Uterus (tissue), 4 donors: ENCODE measurements at places on chromosomes 6 and 20. TPM values are rescaled to one million over a fixed set of nuclear protein-coding genes. Genes with fewer than 3 reads are reported as not detected.

DNA sequence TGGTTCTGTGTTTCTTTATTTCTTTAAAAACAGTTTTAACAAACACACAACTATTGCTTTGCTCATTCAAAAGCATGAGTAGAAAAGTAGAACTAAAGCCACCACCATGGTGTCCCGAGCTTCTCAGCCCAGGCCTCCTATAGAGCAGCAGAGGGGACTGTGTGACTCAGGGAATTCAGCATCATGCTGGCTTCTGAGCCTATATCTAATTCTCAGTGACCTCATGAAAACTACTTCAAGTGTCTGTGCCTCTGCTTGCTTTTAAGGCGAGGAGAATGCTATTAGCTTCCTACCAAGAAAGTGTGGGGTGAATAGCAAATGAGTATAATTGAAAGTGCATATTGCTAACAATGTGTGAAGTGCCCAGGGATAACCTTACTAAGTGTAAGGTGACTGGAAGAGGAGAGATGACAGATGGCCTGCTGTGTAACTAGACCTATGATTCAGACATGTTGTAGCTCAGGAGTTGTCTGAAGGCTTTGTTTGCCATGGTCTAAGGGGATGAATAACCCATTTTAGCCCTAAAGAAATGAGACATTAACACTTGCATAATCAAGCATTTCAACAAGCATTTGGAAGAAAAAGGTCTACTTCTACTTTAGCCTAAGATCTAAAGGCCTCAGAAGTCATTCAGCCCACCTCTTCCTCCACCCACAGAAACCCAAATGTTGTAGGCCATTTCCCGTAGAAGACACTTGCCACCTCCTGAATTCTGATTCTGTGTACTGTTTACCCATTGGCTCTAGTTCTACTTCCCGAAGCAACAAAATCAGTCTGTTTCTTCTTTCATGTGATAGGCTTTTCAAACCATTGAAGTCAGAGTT, 121.5 kb upstream of the ARG1 start:
- no peaks in the 10 kb centered on the region for H3K4me1 ChIP-seq
- no peaks in the 10 kb centered on the region for H3K27me3 ChIP-seq
- H3K4me3 ChIP-seq: no peak overlapping the region
- no peak overlapping the region for H3K27ac ChIP-seq
- DNase-seq: no peak

DNA sequence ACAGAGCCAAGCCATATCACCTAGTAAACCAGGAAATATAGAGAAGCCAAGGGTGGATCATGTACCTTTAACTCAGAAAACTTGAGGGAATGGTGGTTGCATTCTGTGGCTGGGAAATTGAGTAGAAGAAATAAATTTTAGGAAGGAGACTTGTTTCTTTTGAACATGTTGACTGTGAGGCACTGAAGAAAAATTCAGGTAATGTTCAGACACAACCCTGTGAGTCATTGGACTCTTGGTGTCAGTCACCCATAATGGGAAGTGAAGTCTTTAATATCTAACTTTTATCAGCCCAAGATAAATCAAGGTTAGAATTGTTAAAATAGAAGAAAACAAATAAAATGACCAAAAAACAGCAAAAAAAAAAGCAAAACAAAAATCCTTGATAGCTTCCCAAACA, 98.8 kb upstream of the GRIK2 start:
- H3K27me3 ChIP-seq: no peaks in the 10 kb centered on the region
- no peaks in the 10 kb centered on the region for H3K36me3 ChIP-seq

GRCh38 chr20:51946586-51946985, 144.3 kb upstream of the SALL4 start:
- H3K36me3 ChIP-seq: no peaks in the 10 kb centered on the region
- H3K27me3 ChIP-seq: no peaks in the 10 kb centered on the region
- DNase-seq: no peak
- H3K4me1 ChIP-seq: no peaks in the 10 kb centered on the region

- H3K27ac ChIP-seq: no peak overlapping the region
- DNase-seq: no peak
- H3K27me3 ChIP-seq: no peaks in the 10 kb centered on the region
- no peak overlapping the region for H3K4me3 ChIP-seq
Observed at GRCh38 chr6:160110586-160111123, 11.0 kb upstream of the SLC22A1 start.

DNA sequence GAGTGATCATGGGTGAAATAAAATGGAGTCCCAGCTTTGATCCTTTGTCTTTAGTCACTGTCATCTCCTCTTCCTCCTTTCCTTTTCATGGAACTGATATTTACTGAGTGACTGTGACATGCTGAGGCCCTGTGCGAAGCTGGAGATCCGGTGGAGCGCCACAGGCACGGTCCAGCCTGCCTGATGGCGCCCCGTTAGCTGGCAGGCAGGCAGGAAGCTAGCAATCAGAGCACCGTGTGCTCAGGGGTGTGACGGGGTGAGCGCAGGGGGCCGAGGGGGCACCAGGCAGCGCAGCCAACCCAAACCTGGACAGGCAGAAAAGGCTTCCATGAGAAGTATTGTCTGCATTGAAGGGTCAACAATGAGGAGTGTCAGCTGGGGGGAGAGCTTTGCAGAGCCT, 100.2 kb upstream of the AKAP12 start:
- no peak for DNase-seq
- no peaks in the 10 kb centered on the region for H3K4me1 ChIP-seq
- no peak overlapping the region for H3K27ac ChIP-seq
- no peak overlapping the region for H3K4me3 ChIP-seq

GRCh38 chr6:50655848-50656453, 57.4 kb upstream of the TFAP2D start:
- H3K27me3 ChIP-seq: no peaks in the 10 kb centered on the region
- no peak for DNase-seq
- no peak overlapping the region for H3K27ac ChIP-seq
- H3K4me1 ChIP-seq: no peaks in the 10 kb centered on the region

DNA sequence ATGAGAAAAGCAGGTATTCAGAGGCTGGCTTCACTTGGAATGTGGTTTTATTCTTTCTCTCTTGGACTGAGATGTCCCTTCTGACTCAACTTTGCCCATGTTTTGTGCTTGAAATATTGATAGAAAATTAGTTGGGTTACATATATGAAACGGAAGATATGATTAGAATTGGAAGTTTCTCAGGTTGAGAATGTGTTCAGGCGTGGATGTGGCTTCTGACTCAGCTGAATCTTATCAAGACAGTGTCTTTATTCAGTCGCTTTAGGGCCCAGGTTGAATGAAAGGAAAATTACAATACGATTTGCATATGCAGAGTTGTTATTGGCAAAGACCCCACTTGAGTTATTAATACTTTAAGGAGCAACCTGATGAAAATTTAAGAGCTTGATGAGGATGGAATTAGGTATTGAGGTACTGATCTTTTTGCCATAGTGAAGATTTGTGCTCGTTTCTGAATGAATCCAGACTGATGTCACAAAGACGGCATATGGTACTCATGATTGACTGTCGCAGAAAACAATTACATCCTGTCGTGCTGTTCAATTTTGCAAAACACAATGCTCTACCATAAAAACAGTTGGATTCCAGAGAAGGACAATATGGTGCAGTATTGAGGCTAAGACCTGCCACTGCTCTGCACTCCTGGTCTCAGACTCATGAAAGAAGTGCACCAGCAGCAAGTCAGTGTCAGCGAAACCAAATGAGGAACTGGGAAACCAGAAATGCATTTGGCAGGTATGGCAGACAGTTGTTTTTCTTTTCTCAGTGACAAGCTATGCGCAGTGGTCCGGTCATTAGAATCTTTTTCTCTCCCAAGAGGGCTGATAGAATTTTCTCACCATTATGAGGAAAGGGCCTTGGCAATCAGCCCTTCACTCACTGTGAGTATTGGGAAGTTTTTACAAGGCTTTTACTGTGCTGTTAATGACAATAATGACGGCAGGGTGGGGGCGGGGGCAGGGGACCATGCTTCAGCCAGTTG, 158.3 kb downstream of the DOK5 start:
- no peaks in the 10 kb centered on the region for H3K27me3 ChIP-seq
- no peaks in the 10 kb centered on the region for H3K36me3 ChIP-seq
- no peak overlapping the region for H3K27ac ChIP-seq
- H3K4me3 ChIP-seq: no peak overlapping the region
- H3K4me1 ChIP-seq: no peaks in the 10 kb centered on the region

GRCh38 chr6:152463164-152463563, 174.0 kb downstream of the SYNE1 start:
- H3K4me1 ChIP-seq: no peaks in the 10 kb centered on the region
- H3K27ac ChIP-seq: no peak overlapping the region
- DNase-seq: no peak

- no peaks in the 10 kb centered on the region for H3K4me1 ChIP-seq
- H3K27me3 ChIP-seq: no peaks in the 10 kb centered on the region
- DNase-seq: no peak
- H3K4me3 ChIP-seq: no peak overlapping the region
Observed at GRCh38 chr20:29876911-29877285, 1380.6 kb upstream of the DEFB115 start.

DNA sequence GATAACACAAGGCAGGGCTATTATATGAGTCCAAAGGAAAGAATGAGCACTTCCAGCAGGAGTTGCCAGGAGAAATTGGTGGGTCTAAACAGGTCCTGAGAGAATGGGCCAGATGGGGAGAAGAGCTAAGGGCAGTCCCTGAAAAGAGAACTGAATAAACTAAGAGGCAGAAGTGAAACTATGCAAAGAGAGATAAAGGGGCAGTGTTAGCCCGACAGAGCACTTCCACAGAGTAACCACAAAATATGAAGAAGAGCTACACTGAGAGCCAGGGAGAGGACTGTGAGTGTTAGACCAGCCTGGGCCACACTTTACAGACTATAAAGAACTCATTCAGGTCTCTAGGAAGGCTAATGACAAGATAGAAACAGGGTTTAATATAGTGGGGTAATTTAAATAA, 43.8 kb downstream of the RALGAPA2 start:
- no peaks in the 10 kb centered on the region for H3K27me3 ChIP-seq
- no peaks in the 10 kb centered on the region for H3K36me3 ChIP-seq
- no peaks in the 10 kb centered on the region for H3K4me1 ChIP-seq
- no peak overlapping the region for H3K4me3 ChIP-seq
- DNase-seq: no peak
- no peak overlapping the region for H3K27ac ChIP-seq

- DNase-seq: no peak
- no peaks in the 10 kb centered on the region for H3K36me3 ChIP-seq
- H3K4me1 ChIP-seq: no peaks in the 10 kb centered on the region
- no peaks in the 10 kb centered on the region for H3K27me3 ChIP-seq
- no peak overlapping the region for H3K27ac ChIP-seq
- H3K4me3 ChIP-seq: no peak overlapping the region
Observed at GRCh38 chr6:137443901-137444300, 50.3 kb downstream of the OLIG3 start.

DNA sequence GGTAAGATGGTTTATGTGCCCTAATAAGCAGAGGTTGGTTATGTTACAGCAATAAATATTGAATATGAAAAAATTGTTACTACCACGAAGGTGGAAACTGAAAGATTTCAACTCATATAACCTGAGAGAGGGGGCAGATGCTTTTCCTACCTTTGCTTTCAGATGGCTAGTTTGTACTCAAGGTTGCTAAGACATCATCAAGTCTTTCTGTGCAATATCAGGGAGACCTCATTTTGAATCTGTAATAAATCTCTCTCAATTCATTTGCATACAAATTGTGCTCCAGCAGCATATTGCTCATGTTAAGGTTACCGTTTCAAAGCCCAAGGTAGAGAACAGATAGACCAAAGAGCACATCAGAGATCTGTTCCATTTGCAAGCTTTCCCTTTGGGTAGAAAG, 220.4 kb downstream of the KHDC1L start:
- DNase-seq: no peak
- no peaks in the 10 kb centered on the region for H3K27me3 ChIP-seq
- no peaks in the 10 kb centered on the region for H3K36me3 ChIP-seq
- no peaks in the 10 kb centered on the region for H3K4me1 ChIP-seq
- no peak overlapping the region for H3K27ac ChIP-seq
- H3K4me3 ChIP-seq: no peak overlapping the region

DNA sequence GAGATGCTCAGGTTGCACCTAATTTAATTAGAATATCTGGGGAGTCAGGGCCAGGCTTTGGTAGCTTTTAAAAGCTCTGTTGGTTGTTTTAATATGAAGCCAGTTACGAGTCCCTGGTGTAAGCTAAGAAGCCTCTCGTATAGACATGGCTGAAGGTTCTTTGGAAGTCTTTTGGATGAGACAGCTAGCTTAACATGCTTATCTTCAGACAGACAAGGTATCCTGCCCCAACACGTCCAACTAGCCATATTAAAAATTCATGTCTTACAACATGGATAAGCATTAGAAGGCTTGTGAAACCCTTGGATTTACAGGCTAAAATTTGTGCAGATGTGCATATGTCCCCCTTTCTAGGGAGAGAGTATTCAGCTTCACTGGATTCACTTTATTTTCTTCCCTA, 105.7 kb upstream of the KCNK16 start:
- no peak for DNase-seq
- no peak overlapping the region for H3K27ac ChIP-seq
- no peaks in the 10 kb centered on the region for H3K4me1 ChIP-seq

- no peak overlapping the region for H3K4me3 ChIP-seq
- no peaks in the 10 kb centered on the region for H3K4me1 ChIP-seq
- DNase-seq: no peak
Observed at GRCh38 chr20:14785065-14785743, 447.8 kb upstream of the FLRT3 start.

- H3K27me3 ChIP-seq: no peaks in the 10 kb centered on the region
- DNase-seq: peak; percentile 54
- H3K4me3 ChIP-seq: no peak overlapping the region
- H3K4me1 ChIP-seq: no peaks in the 10 kb centered on the region
- H3K36me3 ChIP-seq: no peaks in the 10 kb centered on the region
Observed at GRCh38 chr6:56524891-56525703, 117.6 kb downstream of the DST start.

GRCh38 chr20:24109537-24109936, 121.0 kb upstream of the GGTLC1 start:
- H3K27me3 ChIP-seq: no peaks in the 10 kb centered on the region
- H3K4me1 ChIP-seq: no peaks in the 10 kb centered on the region
- H3K27ac ChIP-seq: no peak overlapping the region
- H3K4me3 ChIP-seq: no peak overlapping the region
- DNase-seq: no peak

The EYS gene
- total RNA-seq: not detected

The ABCC10 gene
- total RNA-seq: 4.4 TPM

The MUC22 gene
- not detected for total RNA-seq

The C20orf96 gene
- total RNA-seq: 8.8 TPM

The LY6G5C gene
- total RNA-seq: not detected

The BPIFB1 gene
- not detected for total RNA-seq

The VAPB gene
- total RNA-seq: 60.7 TPM

The TRIM38 gene
- total RNA-seq: 18.5 TPM

The NRM gene
- 5.6 TPM for total RNA-seq

The KCNQ5 gene
- total RNA-seq: 0.34 TPM
